ENCODE measurements at places on chromosomes 7 and 10. TPM values are rescaled to one million over a fixed set of nuclear protein-coding genes. Genes with fewer than 3 reads are reported as not detected.
A peak's percentile ranks its signal among the peaks of the same experiment; 100 is the strongest.

GRCh38 chr7:128887169-128888038 is 23.1 kb downstream of the KCP start:
- no peak for DNase-seq

DNA sequence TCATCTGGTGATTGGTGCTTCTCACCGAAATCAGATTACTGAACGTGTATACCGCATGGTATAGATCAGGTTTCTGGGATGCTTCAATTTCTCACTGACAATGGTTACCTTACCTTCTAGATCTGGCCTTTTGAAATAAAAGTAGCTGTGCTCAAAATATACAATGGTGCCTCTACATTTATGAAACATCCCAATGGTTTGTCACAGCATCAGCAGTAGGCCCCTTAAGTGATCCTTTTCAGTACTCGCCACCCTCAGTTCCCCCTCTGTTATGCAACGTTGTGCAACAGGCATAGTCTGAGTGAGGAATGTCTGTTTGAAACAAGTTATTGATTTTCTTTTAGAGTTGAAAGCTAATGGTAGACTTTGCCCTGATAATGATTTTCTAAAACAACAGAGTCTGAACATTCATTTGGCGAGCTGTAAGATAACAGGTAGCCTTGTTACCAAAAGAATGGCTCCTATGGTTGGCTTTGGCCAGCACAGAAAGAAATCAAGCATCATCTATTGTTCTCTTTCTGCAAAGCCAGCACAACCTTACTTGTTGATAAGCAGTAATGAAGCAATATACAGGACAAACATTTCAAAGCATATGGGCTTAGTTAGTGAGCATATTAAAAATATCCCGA is 693.9 kb downstream of the PARD3 start:
- DNase-seq, result no peak

GRCh38 chr10:22436526-22436892 is 91.2 kb downstream of the SPAG6 start:
- DNase-seq, result no peak

DNA sequence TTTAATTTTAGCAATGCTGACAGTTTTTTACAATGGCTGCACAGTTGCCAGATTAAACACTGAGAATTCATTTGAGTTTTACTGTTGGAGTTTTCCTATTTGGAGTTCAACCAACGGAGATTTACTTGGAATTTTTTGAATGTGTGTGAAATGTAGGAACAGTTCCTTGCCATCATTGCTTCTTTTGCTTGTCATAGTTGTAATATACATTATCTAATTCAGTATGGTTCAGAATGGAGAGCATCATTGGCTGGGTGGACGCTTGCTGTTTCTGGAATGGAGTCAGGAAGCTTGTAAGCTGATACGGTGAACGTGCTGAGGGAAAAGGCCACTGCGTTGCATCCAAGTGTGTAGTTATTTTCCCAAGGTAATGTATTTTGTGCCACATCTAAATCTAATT is 404.3 kb upstream of the KLF6 start:
- no peak for DNase-seq

- peak; percentile 51 for DNase-seq
Measured at GRCh38 chr10:117005026-117005526, at the start of gene SHTN1. Gene SHTN1, minus strand, starts transcription at chr10:117005187. Its CDS starts 108 bp downstream, at chr10:117005079.

DNA sequence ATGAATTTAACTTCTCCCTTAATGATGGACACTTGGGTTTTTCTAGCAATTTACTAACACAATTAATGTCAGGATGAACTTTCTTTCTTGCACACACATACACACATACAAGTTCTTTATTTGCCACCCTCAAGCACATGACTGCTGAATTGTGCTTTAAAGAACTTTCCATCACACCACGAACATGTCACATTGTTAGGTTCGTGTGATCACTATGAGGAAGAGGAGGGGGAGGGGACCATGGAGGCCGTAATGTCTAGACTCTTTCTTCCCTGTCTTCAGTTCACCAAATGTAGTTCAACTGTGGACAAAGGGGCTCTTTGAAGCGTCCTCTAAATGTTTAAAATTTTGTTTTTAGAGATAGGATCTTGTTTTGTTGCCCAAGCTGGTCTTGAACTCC is 31.0 kb downstream of the NUP42 start:
- DNase-seq, result no peak

- no peak for DNase-seq
Measured at GRCh38 chr10:72260239-72260975, 13.3 kb upstream of the DDIT4 start.

GRCh38 chr10:114458955-114459354 is 54.7 kb upstream of the AFAP1L2 start:
- DNase-seq, result no peak

DNA sequence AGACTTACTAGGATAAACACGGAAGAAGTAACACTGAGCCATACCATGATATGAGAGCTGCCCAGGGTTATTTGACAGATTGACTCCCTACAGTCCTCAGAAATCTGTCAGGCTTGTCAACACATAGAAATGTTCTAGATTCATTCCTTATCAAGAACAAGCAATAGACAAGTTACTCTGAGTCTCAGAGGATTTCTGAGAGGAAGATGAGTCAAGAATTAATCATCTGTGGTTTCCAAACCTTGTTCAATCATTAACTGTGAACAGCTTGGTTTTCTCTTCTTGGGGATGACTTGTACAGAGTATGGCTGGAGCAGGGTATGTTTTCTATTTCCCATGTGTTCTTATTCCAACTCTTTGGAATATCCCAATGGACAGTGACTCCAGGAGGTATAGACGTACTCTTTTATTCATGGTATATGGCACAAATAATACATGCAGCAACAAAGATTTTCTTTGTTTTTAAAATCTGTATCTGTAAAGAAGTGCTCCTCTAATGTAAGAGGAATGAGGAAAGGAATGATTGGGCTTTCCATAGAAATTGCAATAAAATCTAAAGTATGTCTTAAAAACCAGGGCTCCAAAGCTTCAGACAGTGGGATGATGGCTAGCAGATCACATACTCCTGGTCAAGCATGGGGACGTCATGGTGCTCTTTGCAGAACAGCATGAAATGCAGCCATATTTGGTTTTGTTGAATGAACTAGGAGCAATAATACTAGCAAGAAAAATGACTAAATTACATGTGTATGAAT is 11.9 kb upstream of the SFR1 start:
- DNase-seq, result no peak

- DNase-seq, result peak; percentile 20
Measured at GRCh38 chr10:48390933-48391845, 84.7 kb downstream of the MAPK8 start.

The MYOZ1 gene
- not detected for total RNA-seq

All from Panc1 (cell line).